Left colon (tissue), 2 donors: ENCODE measurements at places on chromosomes 12 and 14. TPM values are rescaled to one million over a fixed set of nuclear protein-coding genes. Genes with fewer than 3 reads are reported as not detected.

Gene PDE6H
- total RNA-seq = not detected

Gene POTEG
- total RNA-seq = not detected

- DNase-seq = no peak
These were observed 4.2 kb upstream of the KRT5 start for GRCh38 chr12:52524241-52524897.

Gene HOTAIR
- not detected for total RNA-seq

DNA sequence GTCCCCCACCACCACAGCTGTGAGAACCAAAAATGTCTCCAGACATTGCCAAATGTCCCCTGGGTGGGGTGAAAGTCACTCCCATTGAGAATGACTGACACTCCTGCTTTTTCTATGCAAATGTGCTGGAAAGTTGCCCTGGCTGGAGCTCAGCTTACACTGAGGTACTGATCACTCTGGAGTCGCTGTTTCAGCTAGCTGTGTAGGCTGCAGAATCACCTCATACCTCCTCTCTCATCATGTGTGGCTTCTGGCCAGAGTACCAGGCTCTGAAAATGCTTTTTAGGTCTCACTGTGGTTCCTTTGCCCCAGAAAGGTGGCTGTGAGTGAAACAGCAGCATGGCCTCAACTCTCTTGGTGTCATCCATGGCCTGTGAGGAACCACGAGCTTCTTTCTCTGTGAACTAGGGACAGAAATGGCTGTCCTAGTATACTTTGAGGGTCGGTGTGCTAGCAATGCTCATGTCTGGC is 414.4 kb downstream of the DPF3 start:
- no peak for DNase-seq

- no peak for DNase-seq
These were observed 42.8 kb upstream of the NUAK1 start for GRCh38 chr12:106181401-106182114.

DNA sequence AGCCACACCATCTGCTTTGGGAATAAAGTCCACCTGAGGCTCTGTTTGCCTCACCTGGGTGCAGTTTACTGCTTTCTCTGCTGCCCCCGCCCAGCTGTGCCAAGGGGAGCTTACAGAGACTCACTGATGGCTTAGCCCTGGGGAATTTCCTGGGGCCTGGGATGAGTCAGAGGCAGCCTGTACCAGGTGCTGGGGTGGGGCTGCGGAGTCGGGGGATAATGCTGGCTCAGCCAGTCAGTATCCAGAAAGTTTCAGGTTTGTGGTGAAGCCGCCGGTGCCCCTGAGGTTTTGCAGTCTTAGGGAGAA is 22.3 kb downstream of the PLEKHG3 start:
- peak; percentile 88 for DNase-seq

GRCh38 chr12:1811281-1811947 is 9.0 kb upstream of the LRTM2 start:
- no peak for DNase-seq

DNA sequence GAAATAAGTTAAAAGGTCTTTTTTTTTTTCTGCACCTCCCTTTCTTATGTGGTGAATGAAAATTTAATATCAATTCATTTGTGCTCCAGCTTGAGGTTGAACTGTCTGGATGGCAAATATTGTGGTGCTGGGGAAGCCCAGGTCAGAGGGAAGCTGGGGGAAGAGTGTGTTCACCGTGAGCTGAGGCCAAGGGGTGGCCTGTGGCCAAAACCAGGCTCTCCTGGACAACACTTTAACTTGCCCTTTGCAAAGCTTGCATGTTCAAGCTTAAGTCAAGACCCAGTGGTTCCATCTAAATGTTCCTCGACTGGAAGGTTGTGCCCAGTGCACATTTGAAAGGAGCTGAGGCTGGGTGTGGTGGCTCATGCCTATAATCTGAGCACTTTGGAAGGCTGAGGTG is 28.8 kb downstream of the DRAM1 start:
- no peak for DNase-seq

GRCh38 chr12:49942921-49943624 is 7.5 kb upstream of the AQP2 start:
- DNase-seq = peak; percentile 66

DNA sequence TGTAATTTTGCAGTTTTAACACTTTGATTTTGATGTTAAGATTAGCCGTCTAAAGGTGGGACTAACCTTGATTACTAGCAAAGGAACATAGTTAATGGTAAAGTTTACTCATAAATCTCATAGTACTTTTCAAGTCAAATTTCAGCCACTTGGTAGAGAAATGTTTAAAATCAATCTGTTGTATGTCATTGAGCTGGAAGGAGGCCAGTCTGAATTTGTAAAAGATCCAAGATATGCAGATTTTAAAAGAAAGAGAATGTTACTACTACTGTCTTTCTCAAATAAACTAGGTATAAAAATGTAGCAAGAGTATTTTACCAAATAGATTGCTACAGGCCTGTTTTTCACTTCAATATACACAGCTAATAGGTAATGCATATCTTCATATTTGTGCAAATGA is 600.8 kb upstream of the SEL1L start:
- no peak for DNase-seq

DNA sequence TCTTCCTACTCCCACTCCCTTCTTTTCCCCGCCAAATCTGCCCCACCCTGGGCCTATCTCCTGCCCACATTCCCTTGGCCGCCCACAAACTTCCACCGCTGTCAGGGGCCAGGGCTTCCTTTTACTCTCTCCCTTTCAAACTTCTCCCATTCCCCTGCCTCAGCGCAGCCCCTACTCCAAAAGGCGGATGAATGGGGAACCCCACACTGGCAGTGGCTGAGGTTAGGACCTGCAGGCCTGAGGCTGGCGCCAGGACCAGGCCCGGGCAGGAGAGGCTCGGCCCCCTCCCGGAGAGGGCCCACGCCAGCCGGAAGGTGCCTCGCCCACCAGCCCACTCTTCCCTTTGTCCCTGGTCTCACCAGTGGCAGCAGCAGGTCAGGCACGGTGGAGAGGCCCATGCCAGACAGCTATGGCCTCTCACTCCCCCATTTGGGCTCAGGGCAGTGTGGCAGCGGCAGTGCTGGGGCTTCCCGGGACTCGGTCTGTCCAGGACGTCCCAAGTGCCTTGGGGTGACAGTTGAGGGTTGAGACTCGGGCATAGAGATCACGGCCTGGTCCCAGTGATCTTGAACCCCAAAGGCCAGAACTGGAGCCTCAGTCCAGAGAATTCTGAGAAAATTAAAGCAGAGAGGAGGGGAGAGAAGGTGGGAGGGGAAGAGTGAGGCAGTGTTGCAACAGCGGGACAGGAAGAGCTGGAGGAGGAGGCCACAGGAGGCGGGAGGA is at the start of gene TNFRSF1A:
Gene TNFRSF1A (minus strand): TSS at position 660 of the 723 bp plus-strand sequence. CDS start 262 bp downstream, at position 398.
- DNase-seq = peak; percentile 75

- no peak for DNase-seq
These were observed 247.3 kb downstream of the SLC25A21 start for GRCh38 chr14:36925094-36925493.

Gene CFL2
- total RNA-seq = 5.2 TPM

Gene SERPINA10
- total RNA-seq = 0.18 TPM

DNA sequence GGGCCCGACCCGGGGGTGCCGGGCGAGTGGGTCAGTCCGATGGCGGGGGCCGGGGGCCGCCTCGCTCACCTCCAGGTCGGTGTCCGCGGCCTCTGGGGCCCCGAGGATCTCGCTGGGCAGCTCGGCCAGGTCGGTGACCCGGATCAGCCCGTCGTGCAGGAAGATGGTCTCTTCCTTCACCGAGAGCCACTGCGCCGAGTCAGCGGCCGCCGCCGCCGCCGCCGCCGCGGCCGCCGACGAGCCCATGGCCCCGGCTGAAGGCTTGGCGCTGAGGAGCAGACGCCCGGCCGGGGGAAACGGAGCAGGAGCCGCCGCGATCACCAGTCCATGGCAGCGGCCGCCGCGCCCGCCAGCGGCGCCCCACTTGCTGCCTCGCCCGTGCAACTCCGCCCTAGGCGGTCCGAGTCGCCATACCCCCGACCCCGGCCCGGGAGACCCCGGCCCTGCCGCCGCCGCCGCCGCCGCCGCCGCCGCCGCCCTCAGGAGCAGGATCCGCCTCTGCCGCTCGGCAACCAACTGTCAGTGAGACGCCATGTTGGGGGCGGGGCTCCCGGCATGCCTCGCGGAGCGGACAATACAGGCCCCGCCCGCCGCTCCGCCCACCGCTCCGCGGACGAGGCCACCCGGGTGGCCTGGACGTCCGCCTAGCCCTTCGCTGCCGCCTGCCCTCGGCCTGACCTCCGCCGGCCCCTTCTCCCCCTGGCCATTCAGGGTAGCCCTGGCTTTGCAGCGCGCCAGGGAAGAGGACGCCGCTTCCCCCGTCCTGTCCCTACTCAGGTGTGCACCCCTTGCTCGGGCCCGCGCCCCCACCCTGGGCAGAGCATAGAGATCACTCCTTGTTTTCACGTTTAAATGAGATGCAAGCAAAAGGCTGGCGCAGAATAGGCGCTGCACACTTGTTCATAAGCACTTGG is at the start of gene HECTD4:
Gene HECTD4 (minus strand): TSS at position 549 of the 914 bp plus-strand sequence. CDS start 303 bp downstream, at position 246.
- DNase-seq = peak; percentile 100

DNA sequence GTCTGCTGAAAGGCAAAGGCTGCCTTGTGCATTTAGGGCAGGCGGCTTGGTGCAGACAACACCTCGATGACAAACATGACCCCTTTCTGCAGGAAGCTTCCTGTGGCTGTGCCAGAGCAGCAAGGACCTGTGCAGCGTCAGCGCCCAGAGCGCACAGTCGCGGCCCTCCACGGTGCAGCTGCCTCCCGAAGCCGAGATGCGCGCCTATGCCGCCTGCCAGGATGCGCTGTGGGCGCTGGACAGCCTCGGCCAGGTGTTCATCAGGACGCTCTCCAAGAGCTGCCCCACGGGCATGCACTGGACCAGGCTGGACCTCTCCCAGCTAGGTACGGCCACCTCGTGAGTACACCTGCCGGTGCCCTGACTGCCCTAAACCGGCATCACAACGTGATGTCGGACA is 57.3 kb downstream of the ANKRD9 start:
- no peak for DNase-seq

- no peak for DNase-seq
These were observed 166.0 kb downstream of the FSCB start for GRCh38 chr14:44341116-44341515.

DNA sequence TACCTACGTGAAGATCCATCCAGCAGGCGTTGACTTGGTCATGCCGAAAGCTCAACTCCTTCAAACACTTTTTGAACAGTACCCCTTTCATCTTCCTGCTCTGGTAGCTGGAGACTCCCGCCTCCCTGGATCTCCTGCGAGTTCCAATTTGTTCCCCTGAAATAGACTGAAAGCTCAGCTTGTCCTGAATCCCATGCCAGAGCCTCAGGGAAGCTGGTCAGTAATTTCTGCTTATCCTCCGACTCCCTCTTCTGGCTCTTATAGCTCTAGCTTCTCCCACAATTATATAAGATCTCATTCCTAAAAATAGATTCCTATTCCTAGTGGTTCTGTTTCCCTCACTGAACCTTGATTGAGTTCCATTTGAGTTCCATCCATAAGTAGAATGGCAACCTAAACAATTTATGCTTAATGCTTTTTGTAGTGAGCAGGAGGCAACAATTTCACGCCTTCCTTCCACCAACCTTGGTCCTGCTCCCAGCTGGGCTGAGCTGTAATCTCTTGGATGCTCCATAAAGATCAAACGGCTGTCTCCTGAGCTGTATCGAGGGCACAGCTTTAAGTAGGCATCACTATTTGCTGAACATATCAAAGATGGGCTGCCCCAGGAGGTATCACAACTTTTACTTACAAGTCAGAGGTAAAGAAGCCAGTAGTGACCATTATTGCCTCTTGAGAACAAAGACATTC is 8.0 kb upstream of the TMEM132C start:
- no peak for DNase-seq

Gene IFI27
- 1,280 TPM for total RNA-seq

DNA sequence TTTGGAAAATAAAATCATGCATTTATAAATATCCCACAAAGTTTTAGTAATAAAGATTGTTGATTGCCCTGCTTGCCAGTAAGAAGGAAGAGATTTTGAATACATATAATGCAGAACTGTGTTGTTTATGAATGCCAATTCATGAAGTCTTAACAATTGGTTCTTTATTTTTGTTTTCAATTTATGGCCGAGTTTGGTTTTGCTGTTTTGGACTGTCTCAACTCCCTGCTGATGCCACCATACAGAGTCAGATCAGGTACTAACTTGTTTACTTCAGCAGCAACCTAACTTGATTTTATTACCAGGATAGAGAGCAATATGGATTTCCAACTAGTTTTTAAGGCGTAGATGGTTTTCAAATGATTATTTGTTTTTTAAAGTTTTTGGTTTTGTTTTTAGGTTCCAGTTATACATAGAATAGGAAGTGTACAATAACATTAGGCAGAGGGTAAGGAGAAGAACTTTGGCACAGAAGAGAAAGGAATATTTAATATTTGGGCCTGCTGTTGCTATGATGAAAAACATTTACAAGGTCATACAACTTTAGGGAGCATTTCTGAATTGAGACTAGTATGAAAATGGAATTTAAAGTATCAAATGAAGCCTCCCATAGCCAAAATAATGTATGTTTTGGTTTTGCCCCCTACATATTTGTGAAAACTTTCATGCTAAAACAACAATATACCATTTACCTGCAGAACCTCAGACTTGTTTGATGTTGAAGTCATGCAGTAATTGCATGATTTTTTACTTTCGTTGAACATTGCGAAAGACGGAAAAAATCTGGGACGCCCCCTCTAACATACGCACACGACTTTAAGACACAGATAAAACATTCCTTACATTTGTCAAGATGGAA is 904 bp upstream of the FAM177A1 start:
- DNase-seq = no peak

- no peak for DNase-seq
These were observed 134.2 kb downstream of the BICD1 start for GRCh38 chr12:32240831-32241230.

GRCh38 chr12:114604606-114605005 is 79.4 kb downstream of the TBX3 start:
- DNase-seq = no peak

Gene SPRYD4
- 5.2 TPM for total RNA-seq

Gene LTB4R2
- total RNA-seq = 2.9 TPM

DNA sequence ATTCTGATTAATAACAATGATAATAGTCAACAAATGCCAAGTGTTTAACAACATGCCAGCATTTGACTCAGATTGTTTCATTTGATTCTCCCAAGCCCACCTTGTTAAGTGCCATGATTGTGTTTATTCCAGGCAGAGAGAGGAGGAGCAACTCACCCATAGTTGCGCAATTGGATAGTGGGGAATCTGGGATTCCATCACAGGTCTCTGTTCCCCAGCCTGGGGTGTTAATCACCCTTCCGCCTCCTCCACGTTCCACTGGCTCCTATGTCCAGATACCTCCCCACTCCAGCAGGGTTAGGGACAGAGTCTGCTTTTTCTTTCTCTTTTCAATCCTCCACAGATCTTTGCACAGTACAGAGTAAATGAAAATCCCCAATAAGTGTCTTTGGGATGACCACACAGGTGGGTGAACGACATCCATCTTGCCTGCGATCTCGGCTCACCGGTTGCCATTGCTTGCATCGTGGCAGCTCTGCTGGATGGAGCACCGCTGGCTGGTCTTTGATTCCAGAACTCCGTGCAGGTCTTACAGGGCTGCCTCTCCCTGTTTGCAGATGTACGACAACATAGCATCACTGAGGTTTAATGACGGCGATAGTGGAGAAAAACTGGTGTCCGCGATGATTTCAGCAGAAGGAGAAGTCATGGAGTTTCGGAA is 78.8 kb downstream of the DNAH10 start:
- DNase-seq = no peak
